Pulmonary artery endothelial cell (primary cell): ENCODE measurements at places on chromosomes 1 and 21. TPM values are rescaled to one million over a fixed set of nuclear protein-coding genes. Genes with fewer than 3 reads are reported as not detected.
A peak's percentile ranks its signal among the peaks of the same experiment; 100 is the strongest.

Gene COL8A2
- 3.7 and 5.6 TPM in 2 replicates for total RNA-seq

Gene SPRR2F
- not detected in 2 replicates for total RNA-seq

Gene KRTAP13-2
- total RNA-seq = not detected in 2 replicates

Gene PARS2
- 3.2 and 4.2 TPM in 2 replicates for total RNA-seq

Gene MNDA
- not detected in 2 replicates for total RNA-seq

- peak; percentile 77 for DNase-seq
Observed at GRCh38 chr1:61337981-61338848, 255.9 kb downstream of the NFIA start.

- DNase-seq = no peak
Observed at GRCh38 chr1:214455971-214456867, 95.2 kb downstream of the PTPN14 start.

GRCh38 chr1:99682291-99682751, 36.4 kb downstream of the PALMD start:
- DNase-seq = no peak

DNA sequence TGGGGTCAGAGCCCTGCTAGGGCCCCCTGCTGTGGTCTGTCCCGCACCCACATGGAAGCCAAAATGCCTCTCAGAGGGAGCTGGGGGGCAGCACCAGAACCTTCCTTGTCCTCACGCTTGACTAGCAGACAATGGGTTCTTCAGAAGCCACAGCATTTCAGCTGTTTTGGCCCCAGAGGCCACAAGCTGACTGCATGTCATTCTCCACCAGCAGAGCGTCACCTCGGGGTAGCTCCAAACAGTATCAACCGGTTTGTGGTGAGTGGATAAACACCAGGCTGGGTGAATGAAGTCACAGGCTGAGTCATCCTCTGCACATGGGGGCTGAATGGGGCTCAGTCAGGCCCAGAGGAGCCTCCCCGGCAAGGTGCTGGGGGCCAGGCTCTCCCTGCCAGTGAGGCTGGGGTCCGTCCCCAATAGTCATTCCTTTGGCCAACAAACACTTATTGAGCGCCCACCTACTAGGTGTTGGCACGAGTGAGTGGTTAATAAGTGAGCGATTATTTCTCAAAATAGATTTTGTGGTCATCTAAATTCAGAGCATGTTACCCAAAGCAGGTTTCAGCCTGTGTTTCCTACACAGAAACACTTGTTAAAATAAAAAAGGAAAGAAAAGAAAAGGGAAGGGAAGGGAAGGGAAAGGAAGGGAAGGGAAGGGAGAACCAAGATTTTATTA, 9.1 kb downstream of the OLIG1 start:
- DNase-seq = no peak

DNA sequence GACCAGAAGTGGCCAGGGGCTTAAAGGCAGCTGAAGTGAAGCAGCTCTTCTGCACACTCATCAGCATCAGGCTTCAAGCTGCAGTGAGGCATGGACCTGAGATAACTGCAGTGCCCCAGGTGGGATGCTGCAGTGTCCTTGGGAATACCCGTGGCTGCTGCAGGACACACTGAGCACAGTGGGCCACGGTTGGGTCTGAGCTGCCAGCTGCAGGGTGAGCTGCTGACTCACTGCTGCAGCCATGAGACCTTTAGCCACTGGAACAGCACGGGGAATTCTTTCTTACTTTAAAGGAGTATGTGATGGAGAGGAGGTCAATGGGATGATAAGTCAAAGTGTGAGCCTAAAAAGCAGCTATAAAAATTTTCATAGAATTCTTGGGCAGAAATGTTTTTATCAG, 102.1 kb downstream of the XCL2 start:
- no peak for DNase-seq

- no peak for DNase-seq
Observed at GRCh38 chr21:14687268-14687625, 141.1 kb upstream of the SAMSN1 start.

DNA sequence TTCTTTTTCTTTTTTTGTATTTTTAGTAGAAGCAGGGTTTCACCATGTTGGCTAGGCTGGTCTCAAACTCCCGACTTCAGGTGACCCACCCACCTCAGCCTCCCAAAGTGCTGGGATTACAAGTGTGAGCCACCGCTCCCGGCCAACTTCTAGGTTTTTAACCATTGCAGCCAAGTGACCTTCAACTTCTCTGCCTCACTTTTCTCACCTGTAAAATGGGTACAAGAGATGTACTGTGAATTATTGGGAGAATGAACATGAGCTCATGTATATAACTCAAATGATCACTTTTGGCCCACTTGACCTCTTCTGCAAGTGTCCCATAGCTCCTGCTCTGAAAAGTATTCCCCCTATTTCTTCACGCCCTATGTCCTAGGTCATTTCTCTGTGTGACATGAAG, 11.8 kb upstream of the RPL11 start:
- no peak for DNase-seq

GRCh38 chr1:18360251-18360650, 120.5 kb upstream of the KLHDC7A start:
- no peak for DNase-seq

- no peak for DNase-seq
Observed at GRCh38 chr21:42645211-42646075, 8.0 kb upstream of the PDE9A start.

DNA sequence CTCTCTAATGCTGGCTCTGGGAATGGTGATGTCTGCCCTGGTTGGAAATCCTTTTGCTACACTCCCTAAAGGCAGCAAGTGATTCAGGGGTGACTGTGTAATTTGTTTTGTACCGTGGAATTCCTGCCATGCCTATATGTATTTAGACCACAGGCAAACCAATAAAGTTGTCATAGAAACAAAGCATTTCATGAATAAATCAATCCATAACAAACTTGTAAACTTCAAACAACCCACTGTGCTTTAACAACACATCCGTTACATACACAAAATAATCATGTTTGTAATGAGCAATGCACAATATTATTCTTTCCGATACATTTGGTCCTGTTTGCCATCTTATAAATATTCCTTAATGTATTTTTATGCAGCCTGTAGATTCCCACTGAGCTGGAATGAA, 330.3 kb upstream of the SNX7 start:
- no peak for DNase-seq
